ENCODE measurements at places on chromosomes 12 and 14. TPM values are rescaled to one million over a fixed set of nuclear protein-coding genes. Genes with fewer than 3 reads are reported as not detected.

DNA sequence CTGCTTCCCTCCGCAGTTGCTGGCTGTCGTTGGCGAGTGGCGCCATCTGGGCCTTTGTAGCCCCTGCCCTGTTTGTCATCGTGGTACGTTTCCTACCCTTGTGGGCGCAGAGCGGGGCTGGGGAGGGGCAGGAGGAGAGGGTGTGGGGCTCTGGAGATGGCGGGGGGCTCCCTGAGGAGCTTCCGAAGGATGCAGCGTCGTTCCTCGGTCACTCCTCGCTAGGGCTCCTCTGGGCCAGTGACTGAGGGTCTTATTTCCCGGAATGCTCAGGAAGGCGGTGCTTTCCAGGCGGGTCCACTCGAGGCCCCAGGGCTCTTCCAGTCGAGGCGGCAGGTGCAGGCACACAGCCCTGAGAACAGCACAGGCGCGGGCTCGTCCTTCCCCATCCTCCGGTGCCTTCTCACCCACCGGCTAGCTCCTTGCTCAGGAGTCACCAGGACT lies 167.1 kb downstream of the ADGRD1 start:
- no peak overlapping the region for H3K27ac ChIP-seq
- no peak for DNase-seq
- no peaks in the 10 kb centered on the region for H3K4me1 ChIP-seq
- H3K4me3 ChIP-seq, result no peak overlapping the region
- H3K36me3 ChIP-seq, result no peaks in the 10 kb centered on the region
- H3K27me3 ChIP-seq, result no peaks in the 10 kb centered on the region

DNA sequence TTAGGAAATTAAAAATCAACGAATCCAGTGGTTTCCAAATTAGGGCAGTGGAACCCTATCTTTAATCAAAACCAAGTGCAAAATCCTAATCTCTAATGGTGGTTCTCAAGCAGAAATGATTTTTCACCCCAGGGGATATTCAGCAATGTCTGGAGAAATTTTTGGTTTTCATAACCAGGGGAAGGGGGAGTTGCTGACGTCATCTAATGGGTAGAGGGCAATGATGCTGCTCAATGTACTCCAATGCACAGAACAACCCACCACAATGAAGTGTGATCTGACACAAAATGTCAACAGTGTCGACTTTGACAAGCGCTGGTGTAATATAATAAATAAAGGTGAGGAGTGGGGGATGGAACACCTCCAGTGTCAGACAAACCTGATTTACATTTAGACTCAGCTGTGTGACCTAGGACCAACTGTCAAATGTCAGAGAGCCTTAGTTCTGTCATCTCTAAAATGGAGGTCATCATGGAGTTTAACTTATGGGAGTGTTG lies 81.5 kb downstream of the CMKLR1 start:
- no peak for DNase-seq
- no peaks in the 10 kb centered on the region for H3K36me3 ChIP-seq
- H3K27ac ChIP-seq, result no peak overlapping the region
- H3K4me1 ChIP-seq, result no peaks in the 10 kb centered on the region

- H3K27ac ChIP-seq, result no peak overlapping the region
- H3K27me3 ChIP-seq, result no peaks in the 10 kb centered on the region
- DNase-seq, result no peak
Measured at GRCh38 chr14:100224229-100224866, 14.6 kb upstream of the YY1 start.

- H3K4me1 ChIP-seq, result peaks cover 9% of the 10 kb centered on the region
- no peaks in the 10 kb centered on the region for H3K36me3 ChIP-seq
- H3K27me3 ChIP-seq, result no peaks in the 10 kb centered on the region
- peak overlapping the region; percentile 4 for H3K27ac ChIP-seq
- peak overlapping the region; percentile 47 for H3K4me3 ChIP-seq
Measured at GRCh38 chr12:49975318-49975761, 2.6 kb downstream of the AQP6 start.

DNA sequence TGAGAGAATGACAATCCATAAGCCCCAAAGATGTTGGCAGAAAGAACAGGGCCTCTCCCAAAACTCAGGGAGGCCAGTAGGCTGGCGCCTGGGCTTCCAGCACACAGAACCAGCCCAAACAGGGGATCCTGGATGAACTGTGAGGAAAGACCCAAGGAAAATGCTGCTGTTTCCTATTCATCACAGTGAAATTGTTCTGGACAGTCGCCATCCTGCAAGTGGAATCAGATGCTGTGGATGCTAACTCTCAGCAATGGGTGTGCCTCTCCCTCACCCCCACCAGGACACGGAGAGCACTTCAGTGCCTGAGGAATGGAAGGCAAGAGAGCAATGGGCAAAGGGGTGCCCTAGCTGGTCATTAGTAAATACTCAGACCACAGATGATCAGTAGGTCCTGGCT lies 80.8 kb downstream of the ANO2 start:
- H3K27ac ChIP-seq, result no peak overlapping the region
- H3K4me1 ChIP-seq, result no peaks in the 10 kb centered on the region
- no peak for DNase-seq
- no peaks in the 10 kb centered on the region for H3K27me3 ChIP-seq

- H3K4me1 ChIP-seq, result no peaks in the 10 kb centered on the region
- no peak for DNase-seq
- H3K36me3 ChIP-seq, result peaks cover 37% of the 10 kb centered on the region
- no peak overlapping the region for H3K27ac ChIP-seq
- H3K4me3 ChIP-seq, result no peak overlapping the region
- H3K27me3 ChIP-seq, result no peaks in the 10 kb centered on the region
Measured at GRCh38 chr12:931591-931990, 17.9 kb downstream of the RAD52 start.

GRCh38 chr14:93132472-93133065 lies 16.8 kb upstream of the ITPK1 start:
- no peaks in the 10 kb centered on the region for H3K27me3 ChIP-seq
- H3K4me3 ChIP-seq, result no peak overlapping the region
- H3K27ac ChIP-seq, result no peak overlapping the region

GRCh38 chr12:25806271-25806670 lies 152.2 kb upstream of the RASSF8 start:
- H3K4me3 ChIP-seq, result no peak overlapping the region
- H3K36me3 ChIP-seq, result no peaks in the 10 kb centered on the region
- H3K27me3 ChIP-seq, result no peaks in the 10 kb centered on the region
- no peaks in the 10 kb centered on the region for H3K4me1 ChIP-seq

Gene FOXA1
- not detected for total RNA-seq

Gene TMPRSS12
- total RNA-seq, result not detected

Gene TSPAN8
- 12.8 TPM for total RNA-seq

Gene PCBP2
- total RNA-seq, result 326 TPM

All from thoracic aorta (tissue), 2 donors.